ENCODE measurements at places on chromosomes 7 and 10. TPM values are rescaled to one million over a fixed set of nuclear protein-coding genes. Genes with fewer than 3 reads are reported as not detected.

PARG gene
- 22.9 TPM for total RNA-seq

ADRA2A gene
- total RNA-seq = not detected

ASIC3 gene
- total RNA-seq = 9.0 TPM

FAM25A gene
- not detected for total RNA-seq

MSMB gene
- total RNA-seq = not detected

SFRP4 gene
- total RNA-seq = not detected

GRCh38 chr10:14564268-14564744 lies 210.4 kb downstream of the FAM107B start:
- ATAC-seq = peak; percentile 50

- peak; percentile 18 for ATAC-seq
Measured at GRCh38 chr10:46534828-46535524, 21.5 kb downstream of the GPRIN2 start.

GRCh38 chr7:66055321-66055956 lies 20.2 kb upstream of the ASL start:
- peak; percentile 42 for ATAC-seq

DNA sequence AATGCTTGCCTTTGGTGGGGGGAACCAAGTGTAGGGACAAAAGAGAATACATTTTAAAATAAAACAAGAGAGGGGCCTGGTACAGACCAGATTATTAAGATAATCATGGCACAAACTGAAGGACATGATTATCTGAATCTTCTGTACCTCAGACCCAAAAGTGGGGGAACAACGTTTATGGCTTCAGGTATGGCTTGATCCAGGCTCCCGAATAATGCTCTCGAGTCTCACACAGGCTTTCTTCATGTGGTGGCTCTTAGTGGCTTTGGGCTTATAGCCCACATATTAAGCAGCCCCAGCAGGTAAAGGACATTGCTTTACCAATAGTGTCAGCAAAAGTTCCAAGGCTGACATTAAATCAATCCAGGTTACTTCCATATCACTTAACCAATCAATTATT lies 106.8 kb upstream of the FOXK1 start:
- ATAC-seq = no peak

GRCh38 chr7:90896458-90896857 lies 300.3 kb downstream of the CDK14 start:
- no peak for ATAC-seq

DNA sequence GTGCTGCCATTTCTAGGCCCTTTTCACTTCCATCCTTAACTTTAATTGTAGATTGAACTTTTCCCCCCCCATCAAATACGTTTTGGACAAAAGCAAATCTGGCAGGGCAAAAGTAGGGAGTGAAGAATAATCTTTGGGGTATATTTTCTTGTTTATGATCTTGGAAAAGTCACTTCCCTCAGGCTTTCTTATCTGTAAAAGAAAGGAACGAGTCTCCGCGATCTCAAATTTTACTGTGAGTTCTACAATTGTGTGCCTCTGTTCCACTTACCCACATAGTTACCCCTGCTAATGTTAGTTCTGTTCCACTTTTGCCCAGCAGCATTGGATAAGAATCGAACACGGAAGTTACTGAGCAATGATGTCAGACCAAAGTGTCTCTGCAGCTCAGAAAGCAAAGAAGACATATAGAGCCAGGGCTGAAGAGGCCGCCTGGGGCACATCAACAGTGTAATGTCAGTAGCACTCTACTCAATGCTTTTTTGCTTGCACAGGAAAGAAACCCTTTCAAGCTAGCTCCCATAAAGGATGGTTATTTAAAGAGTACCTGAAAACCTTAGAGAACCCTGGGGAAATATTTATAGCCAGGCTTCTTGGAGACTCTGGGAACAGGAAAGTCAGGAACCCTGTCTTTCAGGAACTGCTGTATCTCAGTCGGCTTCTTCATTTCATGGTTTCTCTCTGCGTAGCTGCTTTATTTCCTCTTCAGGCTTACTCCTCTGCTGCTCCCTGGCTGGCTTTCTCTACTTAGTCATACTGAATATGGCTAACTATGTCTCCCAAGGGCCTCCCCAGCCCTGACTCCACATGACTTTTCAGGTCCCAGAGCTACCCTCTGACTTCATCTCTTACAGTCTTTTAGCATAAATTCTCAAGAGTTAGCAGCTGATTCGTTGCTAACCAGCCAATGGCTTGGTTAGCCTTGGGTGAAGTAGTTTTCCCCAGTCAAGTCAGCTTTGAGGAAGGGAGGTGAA lies 123.7 kb upstream of the FAM3C start:
- peak; percentile 73 for ATAC-seq

- no peak for ATAC-seq
Measured at GRCh38 chr7:1087952-1088920, at the start of gene GPER1. Gene GPER1, plus strand, starts transcription at chr7:1088113. Its CDS starts 3,616 bp downstream, at chr7:1091729.

- ATAC-seq = no peak
Measured at GRCh38 chr10:102455893-102456471, 4.6 kb upstream of the C10orf95 start.

GRCh38 chr7:37419496-37419895 lies 29.2 kb downstream of the ELMO1 start:
- no peak for ATAC-seq

DNA sequence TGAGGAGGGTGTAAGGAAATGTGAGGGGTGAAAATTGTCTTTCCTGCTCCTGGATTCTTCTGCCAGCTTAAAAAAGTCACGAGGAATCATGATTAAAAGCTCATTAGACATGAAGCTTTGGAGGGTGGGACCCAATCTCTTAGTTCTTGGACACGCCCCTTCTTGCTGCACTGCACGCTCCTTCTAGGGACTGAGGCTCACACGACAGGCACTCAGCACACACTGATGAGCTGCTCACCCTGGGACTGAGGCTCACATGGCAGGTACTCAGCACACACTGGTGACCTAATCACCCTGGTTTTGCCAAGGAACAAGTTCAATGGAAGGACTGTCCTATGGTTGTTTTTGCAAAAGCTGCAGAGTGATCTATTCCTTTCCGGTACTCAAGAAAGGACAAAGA lies 65.8 kb upstream of the ELMO1 start:
- ATAC-seq = no peak

- no peak for ATAC-seq
Measured at GRCh38 chr10:128568990-128569945, 443.0 kb upstream of the MKI67 start.

DNA sequence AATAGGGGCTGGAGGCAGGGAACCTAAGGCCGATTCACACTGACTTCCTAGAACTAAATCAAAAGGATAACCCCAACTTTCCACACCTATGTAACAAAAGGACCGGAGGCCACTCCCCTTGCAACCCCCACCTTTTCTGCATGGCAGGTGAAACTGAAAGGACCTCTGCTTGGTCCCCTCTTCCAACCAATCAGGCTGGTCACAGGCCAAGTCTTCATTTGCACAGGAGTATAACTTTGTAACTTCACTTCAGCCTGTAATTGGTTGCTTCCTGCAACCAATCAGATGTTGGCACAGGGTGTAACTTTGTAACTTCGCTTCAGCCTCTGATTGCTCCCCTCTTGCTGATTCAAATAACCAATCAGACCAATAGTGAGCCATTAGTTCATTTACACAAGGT lies 190.0 kb downstream of the FAM107B start:
- ATAC-seq = peak; percentile 2

DNA sequence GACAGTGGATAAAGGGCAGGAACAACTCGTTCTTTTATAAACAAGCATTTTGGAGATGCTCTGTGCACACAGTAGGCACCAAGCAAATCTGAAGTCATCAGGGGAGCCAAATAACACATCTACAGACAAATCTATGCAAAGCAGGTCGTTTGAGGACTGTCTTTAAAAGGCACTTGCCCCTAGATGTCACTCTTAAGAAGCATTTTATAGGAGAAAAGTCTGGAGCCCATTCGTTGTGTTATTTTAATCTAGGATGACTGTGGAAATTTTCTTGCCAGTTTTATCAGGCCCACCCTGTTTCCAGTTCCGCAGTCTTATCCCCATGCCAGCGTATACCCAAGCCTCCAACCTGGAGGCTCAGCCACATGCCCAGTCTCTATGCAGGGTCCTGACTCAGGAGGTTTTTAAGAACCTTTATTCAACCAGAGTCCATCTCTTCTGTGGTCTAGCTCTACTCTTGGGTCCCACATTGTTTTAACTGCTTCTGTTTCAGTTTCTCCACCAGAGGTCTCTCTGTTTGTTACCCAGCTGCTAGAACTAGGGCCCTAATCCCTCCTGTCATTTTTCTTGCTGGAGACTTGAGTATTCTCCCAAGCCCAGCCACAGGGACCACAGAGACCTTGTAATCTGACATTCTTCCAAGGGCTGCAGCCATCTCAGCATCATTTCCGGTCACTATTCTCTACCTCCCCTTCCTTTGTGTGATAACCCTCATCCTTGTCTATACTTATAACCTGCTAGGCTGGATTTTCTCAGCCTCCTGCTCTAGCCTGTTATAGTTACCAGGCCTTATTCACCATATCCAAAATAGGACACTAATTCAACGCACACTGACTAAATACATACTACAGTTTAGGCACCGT lies 26.7 kb downstream of the PIK3CG start:
- no peak for ATAC-seq

- no peak for ATAC-seq
Measured at GRCh38 chr10:88995156-88995876, 4.7 kb downstream of the FAS start.

GRCh38 chr7:159011722-159012022 lies 133.0 kb downstream of the VIPR2 start:
- no peak for ATAC-seq

DNA sequence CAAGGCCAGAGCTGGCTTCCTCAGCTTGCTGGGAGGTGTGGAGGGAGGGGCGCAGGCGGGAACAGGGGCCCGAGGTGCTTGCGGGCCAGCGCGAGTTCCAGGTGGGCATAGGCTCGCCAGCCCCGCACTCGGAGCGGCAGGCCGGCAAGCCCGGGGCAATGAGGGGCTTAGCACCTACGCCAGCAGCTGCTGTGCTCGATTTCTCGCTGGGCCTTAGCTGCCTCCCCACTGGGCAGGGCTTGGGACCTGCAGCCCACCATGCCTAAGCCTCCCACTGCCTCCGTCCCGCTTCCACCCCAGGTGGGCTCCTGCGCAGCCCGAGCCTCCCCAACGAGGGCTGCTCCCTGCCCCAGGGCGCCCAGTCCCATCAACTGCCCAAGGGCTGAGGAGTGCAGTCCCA lies 25.9 kb upstream of the MAT1A start:
- no peak for ATAC-seq

- ATAC-seq = no peak
Measured at GRCh38 chr10:75431180-75432111, at the start of gene LRMDA. Gene LRMDA, plus strand, starts transcription at chr10:75431624.

All from activated T-helper 17 cell treated with anti-CD3 and anti-CD28 coated beads, Interleukin-2, amount 50 U/mL, for 72 hours (primary cell).